ENCODE measurements at places on chromosomes 2 and 18.

GRCh38 chr2:175698061-175698460 is 304.0 kb downstream of the LNPK start:
- DNase-seq: no peak

DNA sequence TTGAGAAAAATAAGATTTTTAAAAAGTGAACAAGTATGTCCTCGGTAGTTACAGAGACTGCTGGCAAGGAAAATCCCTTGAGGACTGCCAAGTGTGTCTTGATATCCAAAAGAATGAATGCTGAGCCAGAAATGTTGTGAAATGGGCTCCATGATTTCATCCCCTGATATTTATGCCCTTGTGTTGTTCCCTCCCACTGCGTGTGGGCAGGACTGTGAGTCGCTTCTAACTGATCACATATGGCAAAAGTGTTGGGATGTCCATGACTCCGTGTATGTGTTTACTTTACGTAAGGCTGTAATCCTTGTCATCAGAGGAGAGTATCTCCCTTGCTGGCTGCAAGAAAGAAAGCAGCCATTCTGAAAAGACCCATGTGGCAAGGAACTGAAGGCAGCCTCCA is 285.1 kb downstream of the SS18 start:
- no peak for DNase-seq

GRCh38 chr2:40173276-40173675 is 278.6 kb downstream of the SLC8A1 start:
- DNase-seq: no peak

DNA sequence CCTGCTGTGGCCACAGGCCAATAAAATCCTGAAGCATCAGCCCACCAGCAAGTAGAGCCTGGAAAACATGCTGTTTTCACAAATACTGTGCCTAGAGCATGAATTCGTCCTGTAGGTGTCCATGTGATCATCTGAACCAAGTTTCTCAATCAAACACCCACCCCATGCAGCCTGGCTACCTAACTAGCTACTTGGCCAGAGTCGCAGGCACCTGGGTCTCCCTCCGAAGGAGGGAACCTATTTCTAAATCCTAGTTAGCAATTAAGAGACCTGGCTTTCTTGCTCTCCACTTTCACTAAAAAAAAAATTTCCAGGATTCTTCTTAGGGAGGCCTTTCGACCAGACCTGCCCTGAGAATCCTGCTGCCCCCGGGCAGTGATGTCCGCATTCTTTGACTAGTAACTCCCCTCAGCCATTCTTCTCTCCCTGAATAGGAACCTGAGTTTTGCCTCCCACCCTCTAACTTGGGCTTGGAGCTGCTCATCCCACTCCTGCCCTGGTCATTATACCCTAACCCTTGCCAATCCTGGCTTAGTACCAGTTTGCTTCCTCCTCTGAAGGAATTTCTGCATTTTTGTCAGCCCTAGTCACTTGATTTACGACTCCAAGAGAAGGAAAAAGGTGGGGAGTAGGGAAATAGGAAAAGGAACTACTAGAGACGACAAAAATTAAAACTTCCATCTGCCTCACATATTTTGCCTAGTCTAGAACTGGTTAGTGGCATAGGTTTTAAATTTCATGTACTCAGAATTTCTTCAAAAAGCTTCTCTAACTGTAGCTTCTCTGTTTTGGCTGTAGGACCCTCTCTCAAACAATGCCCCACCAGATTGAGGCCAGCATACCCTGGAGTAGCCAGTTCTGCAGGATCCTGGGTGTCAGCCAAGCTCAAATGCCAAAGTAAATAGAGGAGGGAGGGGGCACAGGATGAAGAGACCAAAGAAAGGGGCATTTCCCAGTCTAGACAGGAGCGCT is 25.4 kb upstream of the TANK start:
- no peak for DNase-seq

GRCh38 chr2:10826026-10826425 is 13.4 kb upstream of the PDIA6 start:
- DNase-seq: no peak

GRCh38 chr2:23900541-23901322 is 26.2 kb downstream of the ATAD2B start:
- no peak for DNase-seq

GRCh38 chr2:194166818-194167217 is 1490.2 kb upstream of the SLC39A10 start:
- no peak for DNase-seq

DNA sequence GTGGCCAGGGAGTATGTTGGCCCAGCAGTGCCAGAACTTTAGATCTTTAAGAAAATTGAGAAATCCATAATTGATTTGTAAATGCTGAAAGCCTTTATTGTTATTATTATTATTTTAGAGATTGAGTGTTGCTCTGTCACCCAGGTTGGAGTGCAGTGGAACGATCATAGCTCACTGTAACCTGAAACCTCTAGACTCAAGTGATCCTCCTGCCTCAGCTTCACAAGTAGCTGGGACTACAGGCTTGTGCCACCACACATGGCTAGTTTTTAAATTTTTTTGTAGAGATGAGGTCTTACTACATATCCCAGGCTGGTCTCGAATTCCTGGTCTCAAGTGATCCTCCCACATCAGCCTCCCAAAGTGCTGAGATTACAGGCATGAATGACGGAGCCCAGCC is 143.2 kb upstream of the CCDC68 start:
- no peak for DNase-seq

DNA sequence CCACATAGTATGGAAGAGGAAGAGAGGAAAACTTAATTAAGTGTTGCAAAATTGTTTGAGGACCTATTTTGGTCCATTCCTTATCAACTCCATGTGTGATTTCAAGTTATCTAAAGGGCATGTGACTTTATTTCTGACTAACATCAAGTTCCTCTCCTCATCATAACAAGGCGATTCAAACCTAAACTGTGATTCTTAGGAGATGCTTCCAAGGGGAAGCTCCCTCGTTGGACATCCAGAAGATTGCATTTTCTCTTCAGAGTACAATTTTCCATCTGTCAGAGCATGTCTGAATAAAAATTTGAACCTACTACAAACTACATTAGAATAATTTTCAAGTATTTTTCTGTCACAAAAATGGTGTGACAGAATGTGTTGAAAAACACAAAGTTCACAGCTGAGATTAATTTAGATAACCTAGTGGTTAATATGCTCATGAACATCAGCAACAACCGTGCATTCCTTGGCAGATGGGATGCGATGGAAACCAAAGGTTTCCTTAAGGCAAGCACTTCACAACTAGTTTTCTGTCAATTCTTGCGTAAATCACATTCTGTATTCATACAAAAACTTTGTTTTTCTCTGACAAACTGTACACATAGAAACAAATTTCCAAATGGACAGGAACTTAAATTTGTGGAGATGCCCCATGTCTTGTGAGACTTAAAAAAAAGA is 4.2 kb downstream of the SFT2D3 start:
- no peak for DNase-seq

GRCh38 chr2:205025580-205026240 is 480.4 kb downstream of the PARD3B start:
- no peak for DNase-seq

DNA sequence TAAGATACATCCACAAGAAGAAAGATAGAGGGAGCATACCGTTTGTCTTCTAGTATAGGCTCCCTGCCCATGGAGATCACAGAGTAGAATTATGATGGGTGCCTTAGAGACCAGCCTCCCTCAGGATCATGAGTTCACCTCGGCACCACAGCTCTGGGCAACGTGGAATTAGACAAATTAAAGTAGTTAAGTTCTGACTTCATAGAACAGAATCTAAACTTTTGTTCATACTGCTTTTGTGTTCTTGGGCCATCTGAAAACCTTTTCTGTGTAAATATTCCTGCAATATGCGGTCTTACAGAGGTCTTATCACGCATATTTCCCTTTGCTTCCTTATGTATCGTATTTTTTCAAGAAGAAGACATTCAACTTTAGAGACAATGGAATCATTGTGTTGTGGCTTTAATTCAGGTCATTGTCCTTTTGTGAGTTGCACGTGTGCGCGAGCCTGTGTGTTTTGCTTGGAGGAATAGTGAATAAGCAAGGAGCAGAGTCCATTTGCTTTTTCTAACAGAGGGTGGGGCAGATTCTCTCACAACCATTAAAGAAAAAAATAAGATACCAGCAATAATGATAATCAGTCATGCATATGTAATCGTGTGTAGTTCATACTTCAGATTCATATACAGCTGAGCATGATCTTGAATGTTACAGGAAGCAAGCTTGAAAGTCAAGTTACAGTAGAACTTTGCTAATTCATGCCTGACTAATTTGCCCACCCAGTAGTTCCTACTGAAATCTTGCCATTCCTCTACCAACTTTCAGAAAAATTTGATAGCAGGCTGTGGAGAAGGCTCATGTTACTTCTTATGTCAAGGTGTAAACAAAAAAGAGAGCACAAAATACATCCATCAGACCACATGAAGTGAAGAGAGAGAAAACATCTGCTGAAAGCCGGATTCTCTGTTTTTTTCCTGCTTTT is 243.6 kb downstream of the NEDD4L start:
- no peak for DNase-seq

DNA sequence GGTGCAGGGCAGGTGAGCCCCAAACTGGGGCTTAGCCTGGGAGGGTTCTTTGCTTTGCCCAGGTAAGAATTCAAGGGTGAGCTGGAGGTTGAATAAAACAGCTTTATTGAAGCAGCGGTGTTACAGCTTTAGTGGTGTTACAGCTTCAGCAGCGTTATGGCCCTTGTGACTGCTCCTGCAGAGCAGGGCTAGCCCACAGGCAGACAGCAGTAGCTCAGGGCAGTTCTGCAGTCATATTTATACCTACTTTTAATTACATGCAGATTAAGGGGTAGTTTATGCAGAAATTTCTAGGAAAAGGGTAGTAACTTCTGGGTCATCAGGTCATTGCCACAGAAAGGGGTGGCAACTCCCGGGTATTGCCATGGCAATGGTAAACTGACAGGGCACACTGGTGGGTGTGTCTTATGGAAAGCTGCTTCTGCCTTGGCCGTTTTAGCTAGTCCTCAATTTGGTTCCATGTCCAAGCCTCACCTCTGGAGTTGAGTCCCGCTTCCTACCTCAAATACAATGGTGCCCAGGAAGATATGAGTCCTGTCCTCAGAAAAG is 78.2 kb downstream of the THNSL2 start:
- DNase-seq: no peak
